ELR (cell line): ENCODE measurements at places on chromosomes 7 and 10.

DNA sequence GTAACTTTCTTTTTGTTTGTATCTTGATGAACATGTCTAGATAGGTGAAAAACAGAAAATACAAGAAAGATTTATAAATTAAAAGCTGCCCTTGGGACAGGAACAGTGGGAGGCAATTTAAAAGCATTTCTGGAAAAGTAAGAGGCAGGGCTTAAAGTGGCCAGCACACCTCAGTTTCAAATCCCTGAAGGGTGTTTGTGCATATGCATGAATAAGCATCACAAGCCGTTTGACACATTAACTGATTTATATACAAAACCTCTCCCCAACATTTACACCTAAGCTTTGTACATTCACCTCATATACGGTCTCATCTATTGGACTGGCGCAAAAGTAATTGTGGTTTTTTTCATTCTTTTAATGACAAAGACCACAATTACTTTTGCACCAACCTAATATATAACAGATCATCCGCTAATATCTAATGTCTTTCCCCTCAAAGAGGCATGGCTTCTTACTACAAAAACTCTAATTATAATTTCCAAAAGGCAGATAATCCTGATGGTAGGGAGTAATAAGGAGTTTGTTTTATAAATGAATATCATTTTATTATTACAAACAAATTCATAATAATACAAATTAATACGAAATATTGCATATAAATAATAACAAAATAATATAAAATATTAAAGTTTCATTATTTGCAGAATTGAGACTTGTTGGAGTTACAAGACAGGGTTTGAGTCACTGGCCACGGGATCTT, 48.3 kb downstream of the LRGUK start:
- no peak for DNase-seq

DNA sequence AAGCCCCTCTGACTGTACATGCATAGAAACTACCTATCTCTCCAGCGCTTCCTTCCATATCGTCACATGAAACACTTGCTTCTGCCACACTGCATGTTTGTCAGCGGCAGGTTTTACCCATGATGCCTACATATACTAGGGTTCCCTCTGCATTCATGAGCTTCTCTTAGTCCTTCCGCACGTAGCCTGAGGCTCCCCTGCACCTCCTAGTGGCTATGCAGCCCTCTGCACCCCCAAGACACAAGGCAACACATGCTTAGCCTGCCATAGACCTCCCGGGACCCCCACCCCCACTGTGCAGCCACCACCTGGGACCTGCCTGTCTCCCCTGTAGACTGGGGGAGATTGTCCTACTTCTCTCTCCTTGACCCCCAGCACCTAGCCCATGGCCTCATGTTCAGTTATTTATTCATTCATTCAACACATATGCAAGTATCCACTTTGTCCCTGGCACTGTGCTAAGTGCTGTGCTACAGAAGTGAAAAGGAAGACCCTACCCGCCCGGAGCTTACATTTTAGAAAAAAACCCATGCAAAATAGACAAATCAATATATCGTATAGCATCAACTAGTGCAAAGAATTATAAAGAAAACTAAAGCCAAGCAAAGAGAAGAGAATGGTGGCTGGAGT, 23.5 kb downstream of the TMEM273 start:
- peak; percentile 29 for DNase-seq

- DNase-seq: no peak
These were observed 44.3 kb downstream of the SMURF1 start for GRCh38 chr7:99099499-99100077.

- DNase-seq: no peak
These were observed 39.7 kb upstream of the DIP2C start for GRCh38 chr10:729213-729612.

- DNase-seq: no peak
These were observed 102.5 kb upstream of the CCDC6 start for GRCh38 chr10:60008816-60009215.

DNA sequence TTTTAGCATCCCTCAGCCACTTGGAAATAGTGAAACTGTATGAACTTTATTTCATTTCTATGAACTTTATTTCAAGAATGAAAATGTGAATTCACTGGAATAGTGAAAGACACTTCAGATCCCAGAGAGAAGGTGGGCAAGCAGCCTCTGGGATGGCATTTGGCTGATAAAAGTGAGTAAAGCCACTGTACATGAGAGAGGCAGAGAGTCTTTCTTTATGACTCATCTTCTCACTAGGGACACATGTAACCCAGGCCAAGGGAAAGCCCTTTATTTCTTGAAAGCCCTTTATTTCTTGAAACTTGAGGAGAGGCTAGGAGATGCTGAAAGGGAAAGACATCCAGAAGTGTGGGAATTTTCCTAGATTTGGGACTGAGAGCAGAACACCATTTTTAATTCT, 148.9 kb upstream of the SMIM30 start:
- peak; percentile 62 for DNase-seq

DNA sequence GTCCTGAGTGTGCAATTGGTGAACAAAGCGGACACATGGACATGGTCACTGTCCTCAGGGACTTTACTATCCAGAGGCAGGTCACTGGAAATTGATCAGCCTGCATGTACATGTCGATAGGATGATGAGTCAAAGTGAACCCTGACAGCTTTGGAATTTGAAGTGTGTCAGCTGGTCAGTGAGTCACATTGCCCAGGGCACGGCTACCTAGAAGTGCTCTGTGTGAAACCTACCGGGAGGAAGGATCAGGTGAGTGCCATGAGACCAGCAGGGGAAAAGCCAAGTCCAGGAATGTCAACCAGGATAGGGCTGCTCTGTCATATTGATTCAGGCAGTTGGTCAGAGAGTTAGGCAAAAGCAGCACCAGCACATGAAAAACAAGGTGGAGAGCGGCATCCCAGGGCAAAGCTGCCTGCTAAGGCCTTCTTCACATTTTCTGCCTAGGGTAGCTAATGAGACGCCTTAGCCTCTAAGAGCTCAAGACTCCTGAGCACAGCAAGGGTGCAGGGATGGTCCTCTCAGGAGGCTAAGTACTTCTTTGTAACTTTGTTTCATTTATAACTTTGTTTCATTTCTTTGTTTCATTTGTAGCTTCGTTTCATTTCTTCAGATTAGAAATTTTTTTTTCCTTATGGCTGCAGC, 19.4 kb upstream of the PDCD4 start:
- peak; percentile 70 for DNase-seq

- peak; percentile 27 for DNase-seq
These were observed 26.4 kb downstream of the PDLIM1 start for GRCh38 chr10:95264227-95265051.

DNA sequence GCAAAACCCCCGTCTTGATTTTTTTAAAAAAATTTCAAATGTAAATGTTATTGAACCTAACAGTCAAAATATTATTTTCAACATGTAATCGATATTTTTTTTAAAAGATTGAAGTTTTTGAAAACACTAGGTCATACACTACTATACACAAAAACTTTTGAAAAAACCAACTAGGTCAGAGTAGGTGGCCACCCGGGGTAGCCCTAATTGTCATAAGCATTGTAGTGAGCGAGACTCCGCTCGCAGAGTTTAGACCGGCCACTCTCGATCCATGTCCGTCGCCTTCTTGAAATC, 417 bp downstream of the RFC2 start:
- DNase-seq: no peak

DNA sequence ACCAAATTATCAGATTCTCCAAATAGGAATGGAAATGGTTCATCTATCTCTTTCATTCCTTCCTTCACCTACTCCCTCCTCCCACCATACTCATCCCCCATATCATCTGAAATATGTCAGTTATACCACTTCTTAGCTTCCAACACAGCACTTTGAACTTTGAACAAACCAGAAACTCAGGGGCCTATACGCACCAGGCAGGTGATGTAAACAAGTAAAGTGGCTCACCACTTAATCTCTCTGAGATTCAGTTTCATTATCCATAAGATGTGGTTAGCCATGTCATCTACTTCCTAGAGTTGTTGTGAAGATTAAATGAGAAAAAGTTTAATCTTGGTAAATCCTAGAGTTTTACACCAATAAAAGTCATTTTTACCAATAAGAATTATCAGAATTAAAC, 65.9 kb upstream of the LRRN3 start:
- no peak for DNase-seq

DNA sequence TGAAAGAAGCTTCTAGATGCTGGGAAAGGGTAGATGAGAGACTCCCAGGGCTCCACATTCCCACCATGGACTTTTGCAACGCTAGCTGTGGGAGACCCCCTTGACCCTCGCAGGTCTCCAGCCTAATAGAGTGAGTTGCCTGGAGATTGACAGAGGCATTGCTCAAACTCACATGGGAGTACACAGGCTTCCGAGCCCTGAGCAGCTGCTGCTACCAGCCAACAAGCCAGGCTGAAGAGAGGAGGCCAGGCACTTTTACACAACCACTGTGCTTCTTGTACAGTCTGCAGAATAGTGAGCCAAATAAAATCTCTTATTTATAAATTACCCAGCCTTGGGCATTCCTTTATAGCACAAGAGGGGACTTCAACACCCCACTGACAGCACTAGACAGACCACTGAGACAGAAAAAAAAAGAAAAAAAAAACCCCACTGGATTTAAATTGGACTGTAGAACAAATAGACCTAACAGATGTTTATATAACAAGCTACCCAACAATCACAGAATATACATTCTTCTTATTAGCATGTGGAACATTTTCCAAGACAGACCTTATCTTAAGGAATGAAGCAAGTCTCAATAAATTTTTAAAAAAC, 146.2 kb downstream of the ZFAND4 start:
- no peak for DNase-seq

DNA sequence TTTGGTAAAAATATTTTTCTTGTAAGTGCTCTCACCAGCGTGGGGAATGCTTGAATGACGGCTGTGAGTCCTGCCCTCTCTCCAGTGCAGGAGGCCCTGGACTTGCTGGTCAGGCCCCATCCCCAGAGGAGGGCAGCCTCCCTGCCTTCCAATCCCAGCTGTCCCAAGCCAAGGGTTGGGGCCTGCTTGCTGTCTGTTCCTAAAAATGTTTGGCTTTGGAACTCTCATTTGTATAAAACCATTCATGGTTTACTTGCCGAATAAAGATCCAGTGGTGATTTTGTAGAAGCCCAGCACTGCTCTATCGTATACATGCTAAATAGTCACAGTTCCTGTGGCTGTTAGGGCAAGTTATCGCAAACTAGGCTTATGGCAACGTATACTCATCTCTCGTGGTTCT, 121.7 kb downstream of the GLRX3 start:
- DNase-seq: no peak

- peak; percentile 28 for DNase-seq
These were observed 19.1 kb upstream of the SPOCK2 start for GRCh38 chr10:72107325-72108003.

GRCh38 chr10:76119515-76119914, 688.1 kb downstream of the LRMDA start:
- peak; percentile 43 for DNase-seq

DNA sequence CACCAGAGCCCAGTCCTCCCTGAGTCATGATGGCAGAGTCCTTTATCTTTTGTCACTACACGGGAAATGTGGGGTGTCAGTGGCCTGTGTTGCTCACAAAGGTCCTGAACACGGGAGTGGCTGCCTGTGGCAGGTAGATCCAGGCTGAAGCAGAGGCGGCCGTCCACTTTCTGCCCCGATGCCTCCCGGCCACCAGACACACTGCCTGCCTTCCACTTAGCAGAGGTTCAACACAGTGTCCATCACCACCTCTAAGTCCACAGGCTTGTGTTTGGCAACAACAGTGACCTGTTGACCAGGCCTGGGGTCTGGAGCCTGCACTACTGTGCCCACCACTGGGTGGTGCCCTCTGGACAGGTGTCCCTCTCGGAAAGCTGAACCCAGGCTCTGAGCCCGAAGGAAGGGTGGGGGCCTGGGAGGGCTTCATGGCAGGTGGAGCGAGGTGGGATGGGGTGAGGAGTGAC, 49.9 kb upstream of the CAMK2B start:
- no peak for DNase-seq

- DNase-seq: no peak
These were observed 69.6 kb downstream of the AKAP9 start for GRCh38 chr7:92010215-92010614.

DNA sequence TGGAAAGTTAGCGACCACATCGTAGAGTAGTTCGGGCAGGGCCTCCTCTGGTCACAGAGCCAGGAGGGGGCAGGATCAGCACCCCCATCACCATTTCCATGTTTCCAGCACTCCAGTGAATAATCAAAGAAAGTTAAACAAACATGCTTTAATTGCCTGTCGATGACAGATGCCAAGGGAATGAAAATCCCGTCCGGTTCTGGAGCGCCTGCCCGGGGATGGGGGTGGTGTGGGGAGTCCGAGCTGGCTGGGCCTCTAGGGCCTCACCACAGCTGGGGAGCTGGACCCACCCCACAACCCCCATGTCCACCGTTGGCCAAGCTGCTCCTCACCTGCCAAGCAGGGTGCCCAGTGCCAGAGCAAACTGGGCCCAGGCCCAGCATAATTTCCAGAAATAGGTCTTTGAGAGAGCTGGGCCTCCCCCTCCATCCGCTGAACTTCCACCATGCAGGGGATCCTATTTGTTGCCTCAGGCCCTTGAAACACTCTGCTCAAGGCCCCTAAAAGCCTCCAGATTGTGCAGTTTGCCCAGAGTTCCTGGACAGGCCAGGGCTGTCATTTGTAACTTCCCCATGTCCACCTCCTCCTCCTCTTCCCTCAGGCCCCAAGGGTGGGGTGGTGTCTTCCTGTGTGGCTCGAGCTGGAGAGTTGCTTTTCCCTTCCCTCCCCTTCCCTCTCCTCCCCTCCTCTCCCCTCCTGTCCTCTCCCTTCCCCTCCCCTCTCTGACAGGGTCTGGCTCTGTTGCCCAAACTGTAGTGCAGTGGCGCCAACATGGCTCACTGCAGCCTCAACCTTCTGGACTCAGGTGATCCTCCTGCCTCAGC, 101.0 kb downstream of the MYL10 start:
- peak; percentile 55 for DNase-seq

DNA sequence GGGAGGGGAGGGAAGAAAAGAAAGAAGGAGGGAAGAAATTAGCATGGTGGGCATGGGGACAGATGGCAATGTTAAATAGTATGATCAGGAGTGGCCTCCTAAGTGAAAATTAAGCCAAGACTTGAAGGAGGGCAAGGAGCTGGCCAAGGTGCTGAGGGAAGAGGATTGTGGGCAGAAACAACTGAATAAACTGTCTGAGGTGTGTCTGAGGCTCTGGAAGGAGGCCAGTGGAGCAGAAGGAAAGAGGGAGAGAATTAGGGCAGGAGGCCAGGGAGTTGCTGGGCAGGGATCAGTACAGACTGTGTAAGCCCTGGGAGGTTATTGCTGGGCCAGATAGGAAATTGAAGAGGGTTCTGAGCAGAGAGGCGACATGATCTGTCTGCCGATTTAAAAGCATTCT, 40.6 kb upstream of the VKORC1L1 start:
- DNase-seq: peak; percentile 37

DNA sequence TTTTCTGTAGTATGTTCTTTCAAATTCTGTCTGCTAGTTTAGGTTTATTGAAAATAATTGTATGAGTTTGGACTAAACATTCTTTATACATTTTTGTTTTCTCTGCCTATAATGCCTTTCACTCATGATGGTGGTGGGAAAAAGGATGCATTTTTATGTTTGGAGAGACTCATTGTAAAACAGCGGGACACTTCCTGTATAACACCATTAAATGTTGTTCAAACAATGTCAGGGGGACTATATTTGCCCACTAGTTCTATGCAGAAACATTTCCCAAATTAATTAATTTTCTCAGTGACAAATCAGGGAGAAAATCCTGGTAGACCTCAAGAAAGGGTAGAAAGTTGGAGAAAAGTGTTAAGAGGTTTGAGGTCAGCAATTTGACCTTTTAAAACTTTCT, 207.7 kb downstream of the MALRD1 start:
- no peak for DNase-seq
